ENCODE measurements at places on chromosomes 5 and 9.

DNA sequence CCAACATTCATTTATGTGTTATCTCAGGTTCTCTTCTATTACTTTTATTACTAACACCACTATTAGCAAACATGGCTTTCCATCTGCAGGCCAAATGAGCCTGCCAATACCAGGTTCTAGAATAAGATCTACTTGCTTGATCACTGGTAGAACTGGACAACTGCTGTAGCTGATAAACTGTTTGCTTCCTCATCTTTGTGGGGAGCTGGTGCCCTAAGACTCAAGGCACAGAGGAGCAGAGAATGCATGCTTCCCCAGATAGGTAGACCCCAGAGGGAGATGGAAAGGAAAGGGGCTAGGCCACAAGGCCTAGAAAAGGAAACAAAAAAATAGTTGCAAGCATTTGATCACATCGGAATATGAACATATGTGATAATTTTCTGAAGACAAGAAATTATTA, 30.7 kb upstream of the AUH start:
- DNase-seq, result no peak

GRCh38 chr9:23825700-23826099, 340 bp downstream of the ELAVL2 start:
- no peak for DNase-seq

- no peak for DNase-seq
These were observed 16.1 kb upstream of the TMED7 start for GRCh38 chr5:115641948-115642347.

DNA sequence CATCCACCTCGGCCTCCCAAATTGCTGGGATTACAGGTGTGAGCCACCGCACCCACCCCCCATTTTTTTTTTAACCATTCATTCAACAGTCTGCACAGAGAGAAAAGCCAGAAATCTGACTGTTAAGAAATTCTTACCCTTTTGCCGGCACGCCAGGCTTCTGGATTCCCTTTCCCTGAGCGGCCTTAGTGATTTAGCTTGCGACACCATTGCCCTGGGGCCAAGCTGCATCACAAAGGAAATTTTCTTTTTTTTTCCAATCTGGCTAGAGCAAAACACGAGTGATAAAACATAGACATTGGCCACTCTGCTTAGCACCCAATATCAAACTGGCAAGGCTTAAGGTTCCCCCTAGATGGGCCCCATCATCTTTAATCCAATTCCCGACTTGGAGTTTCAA, 21.2 kb upstream of the ATOSB start:
- DNase-seq, result no peak

DNA sequence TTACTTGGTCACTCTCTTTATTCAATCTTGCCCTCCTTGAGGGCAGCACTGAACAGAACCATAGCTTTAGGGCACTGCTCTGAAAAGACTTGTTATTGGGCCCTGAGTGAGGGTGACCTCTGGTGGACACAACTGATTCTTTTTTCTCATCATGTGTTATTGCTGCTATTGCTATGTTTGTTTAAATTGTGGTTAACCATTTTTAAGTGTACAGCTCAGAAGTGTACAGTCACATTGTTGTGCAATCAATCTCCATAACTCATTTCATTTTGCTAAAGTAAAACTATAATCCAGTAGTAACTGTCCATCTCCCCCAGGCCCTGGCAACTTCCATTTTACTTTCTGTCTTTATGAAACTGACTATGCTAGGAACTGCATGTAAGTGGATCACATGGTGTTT, 351.1 kb upstream of the RIOK2 start:
- DNase-seq, result peak; percentile 2

DNA sequence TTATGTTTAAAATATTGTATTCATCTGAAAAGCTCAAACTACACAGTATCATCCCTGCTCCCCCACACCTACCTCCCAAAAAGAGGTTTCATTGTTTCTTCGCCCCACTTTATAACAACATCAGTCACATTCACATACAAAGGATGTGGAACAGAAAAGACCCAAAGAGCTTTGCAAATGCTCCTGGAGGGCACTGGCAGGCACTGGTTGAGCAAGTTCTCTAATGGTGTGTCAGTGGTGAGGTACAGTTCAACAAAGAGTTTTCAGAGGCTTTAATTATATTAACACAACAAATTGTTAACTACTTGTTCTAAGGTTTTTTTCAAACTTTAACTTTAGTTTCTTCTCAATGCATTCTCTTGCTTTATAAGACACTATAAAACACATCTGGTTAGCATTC, 54.1 kb upstream of the ECM2 start:
- DNase-seq, result no peak

DNA sequence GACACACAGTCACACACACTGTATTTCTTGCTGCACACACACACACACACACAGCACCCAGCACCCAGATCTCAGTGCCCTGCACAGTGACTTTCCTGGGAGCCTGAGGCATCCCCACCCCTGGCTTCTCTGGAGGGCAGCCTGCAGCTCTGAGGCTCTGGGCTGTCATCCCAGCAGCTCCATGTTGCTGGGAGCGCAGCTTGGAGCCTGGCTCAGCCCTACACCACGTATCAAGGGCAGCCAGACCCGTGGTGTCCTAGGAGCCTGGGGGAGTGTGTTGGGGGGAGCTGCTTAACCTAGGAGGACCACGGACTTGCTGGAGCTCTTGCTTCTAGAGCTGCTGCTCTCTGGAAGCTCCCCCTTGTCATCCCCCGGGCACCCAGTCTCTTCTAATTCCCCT, 5.2 kb downstream of the IER5L start:
- no peak for DNase-seq

- no peak for DNase-seq
These were observed 967.5 kb downstream of the NR2F1-AS1 start for GRCh38 chr5:92613546-92613945.

DNA sequence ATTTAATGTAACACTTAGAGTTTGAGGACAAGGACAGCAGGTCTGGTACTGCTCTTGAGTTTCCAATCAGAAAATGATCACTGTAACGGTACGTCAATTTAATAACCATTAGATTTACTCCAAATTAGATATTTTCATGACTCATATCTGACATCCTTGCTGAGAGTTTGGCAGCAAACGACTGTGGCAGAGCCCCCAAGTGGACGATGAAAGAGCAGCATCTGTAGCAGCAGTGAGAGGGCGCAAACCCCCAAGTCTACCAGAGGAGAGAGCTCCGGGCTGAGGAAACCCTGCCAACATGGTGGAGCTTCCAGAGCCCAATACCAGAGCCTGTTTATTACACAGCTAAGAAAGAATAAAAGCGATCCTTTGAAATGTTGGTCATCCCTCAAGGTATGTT, 73.2 kb upstream of the EPB41L4A start:
- peak; percentile 34 for DNase-seq

- peak; percentile 31 for DNase-seq
These were observed 1.8 kb upstream of the WDR31 start for GRCh38 chr9:113341712-113342410.

- no peak for DNase-seq
These were observed 111.2 kb downstream of the EDIL3 start for GRCh38 chr5:84273517-84273883.

- DNase-seq, result no peak
These were observed 6.0 kb downstream of the POLR3G start for GRCh38 chr5:90480699-90481098.

DNA sequence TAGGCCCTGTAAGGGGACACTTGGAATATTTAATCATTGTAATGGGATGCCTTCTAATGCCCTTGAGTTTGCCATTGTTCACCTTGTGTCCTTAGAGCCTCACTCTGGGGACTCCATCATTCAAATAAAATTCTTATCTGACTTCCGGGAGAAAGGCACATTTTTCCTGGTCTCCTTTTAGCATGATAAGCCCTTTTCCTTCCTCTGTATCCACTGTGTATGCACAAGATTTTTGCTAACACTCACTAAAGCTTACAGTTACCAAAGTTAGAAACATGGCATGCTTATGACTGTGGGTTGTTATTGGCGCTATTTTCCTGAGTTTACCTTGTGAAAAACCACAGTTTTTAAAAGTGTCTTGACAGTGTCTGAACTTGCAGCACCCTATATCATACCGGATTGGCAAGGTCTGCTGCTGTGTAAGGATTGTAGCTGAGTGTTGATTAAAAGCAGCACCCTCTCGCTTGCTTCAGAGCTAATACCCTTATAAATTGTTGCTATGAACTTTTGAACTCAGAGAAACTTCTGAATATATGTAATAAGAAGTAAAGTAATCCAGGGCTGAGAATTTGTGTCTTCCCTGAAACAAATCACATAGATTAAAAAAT, 46.4 kb downstream of the SNCAIP start:
- no peak for DNase-seq

DNA sequence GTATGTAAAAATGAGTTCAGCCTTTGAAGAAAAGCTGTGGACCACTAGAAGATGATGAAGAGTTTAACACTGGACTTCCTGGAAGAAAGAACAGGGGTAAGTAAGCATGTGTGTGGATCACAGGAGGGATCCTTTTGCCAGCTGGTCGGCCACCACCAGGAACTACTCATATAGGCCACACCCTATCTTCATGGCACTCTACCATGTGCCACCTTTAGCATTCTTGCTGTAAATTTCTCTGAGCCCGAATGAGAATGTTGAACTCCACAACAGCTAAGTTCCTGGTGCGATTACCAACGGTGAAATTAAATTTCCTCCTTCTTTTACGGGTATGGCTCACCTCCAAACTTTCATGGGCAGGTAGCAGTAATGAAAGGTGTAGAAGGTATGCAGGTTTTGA, 102.3 kb downstream of the ATP10B start:
- DNase-seq, result no peak

- no peak for DNase-seq
These were observed 63.9 kb upstream of the SPRY4 start for GRCh38 chr5:142388696-142389095.

DNA sequence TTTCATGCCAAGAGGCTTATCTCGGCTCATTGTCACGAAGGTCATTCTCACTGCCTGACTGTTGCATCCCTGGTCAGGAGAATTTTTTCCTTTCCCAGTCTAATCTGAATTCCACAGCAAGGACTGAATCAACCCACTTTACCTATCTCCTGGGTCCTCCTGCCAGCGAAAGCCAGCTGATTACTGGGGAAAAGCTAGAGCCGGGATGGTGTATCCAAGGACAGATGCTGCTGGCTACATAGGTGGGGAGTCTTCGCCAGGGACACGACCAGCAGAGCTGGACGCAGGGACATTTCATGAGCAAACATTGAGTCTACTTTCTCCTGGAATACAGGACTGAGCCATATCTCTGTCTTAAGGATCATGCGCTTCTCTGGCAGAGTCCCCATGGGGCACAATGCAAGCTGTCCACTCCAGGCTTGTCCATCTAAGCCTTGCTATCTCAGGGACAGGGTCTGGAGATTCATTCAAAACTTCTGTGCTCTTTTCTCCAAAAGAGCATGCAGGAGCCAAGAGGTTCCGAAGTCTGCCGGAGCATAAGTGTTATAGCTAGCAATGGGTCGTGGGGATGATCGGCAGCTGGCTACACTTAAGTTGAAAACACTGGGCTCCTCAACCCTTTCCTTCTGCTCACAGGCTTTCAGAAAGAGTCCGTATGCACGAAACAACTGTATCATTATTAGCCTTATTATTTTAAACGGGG, 6.5 kb upstream of the HAND1 start:
- no peak for DNase-seq

DNA sequence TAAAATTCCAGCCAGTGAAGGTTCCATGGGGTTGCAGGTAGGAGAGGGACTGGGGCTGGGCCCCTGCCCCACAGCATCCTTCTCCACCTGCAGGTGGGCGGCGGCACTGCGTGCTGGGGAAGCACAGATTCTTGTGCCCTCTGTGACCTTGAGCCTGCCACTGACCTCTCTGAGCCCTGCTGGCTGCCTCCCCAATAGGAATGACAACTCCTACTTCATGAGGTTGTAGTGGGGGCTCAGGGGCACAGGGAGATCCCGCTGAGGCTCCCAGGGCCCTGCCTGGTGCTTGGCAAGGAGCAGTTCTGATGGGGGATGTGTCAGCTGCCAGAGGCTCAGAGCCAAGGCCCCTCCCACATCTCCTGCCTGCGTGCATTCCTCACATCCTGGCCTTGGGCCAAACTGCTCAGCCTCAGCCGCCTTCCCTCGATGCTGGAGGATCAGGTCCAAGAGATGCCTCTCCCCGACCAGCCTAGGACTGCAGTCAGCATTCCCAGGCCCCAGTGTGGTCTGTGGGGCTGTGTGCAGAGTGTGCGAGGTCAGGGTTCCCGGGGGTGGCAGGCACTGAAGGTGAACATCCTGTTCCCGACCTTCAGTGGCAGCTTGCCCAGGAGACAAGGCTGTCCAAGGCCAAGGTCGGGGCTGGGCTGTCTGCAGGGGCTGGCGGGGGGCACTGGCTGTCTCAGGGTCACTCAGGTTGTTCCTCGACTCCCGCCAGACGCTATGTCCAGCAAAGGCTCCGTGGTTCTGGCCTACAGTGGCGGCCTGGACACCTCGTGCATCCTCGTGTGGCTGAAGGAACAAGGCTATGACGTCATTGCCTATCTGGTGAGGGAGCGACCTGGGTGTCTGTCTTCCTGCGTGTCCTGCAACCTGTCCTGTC, 7.0 kb downstream of the ASS1 start:
- DNase-seq, result peak; percentile 92

- no peak for DNase-seq
These were observed 25.0 kb upstream of the CAST start for GRCh38 chr5:96637196-96637595.

DNA sequence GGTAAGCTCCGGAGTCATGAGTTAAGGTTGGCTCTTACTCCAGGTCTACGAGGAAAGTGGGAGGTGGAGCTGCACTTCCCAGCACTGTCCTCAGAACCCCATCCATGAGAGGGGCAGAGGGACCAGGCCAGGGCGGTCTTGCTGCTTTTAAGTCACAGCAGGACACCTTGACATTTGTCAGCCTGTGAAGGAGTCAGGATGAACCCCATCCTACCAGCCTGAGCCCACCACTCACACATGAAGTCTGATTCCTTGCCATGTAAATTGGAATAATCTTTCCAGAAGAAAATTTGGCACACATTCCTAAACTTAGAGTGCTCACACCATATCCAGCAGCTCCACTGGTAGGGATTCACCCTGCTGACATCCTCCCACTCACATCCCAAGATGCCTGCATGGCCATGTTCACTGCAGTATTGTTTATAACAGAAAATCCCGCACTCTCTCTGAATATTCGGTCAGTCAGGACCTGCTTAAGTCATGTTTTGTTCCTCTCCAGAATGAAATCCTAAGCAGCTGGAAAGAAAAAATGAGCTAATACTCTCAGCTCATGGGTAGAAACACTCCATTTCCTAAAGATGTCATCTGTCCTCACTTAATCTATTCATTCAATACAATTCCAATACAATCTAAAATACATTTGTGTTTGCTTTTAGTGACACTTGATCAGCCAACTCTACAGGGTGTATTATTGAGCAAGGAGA, 79.3 kb upstream of the COL5A1 start:
- no peak for DNase-seq

GRCh38 chr5:166349046-166349445, 1942.4 kb upstream of the WWC1 start:
- DNase-seq, result no peak

- no peak for DNase-seq
These were observed 150.0 kb upstream of the IRX2 start for GRCh38 chr5:2901511-2901910.

DNA sequence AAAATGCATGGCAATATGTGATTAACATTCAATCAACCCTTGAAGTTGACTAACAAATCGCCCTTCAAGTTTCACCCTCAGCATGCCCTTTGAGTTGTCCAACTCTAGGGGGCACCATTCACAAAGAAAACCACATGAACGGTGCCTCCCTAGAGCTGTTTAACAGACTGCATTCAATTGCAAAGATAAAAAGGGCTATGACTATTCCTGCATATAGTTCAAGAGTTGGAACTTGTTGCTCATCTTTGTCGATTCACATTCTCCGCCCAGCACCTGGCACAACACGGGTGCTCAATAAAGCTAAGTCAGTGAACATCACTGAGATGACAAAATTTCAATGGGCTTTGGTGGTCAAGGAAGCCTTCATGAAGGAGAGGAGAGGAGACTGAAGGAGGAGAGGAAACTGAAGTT, 69.6 kb upstream of the SLC30A5 start:
- DNase-seq, result peak; percentile 4
